NCI-H226 (cell line): ENCODE measurements at places on chromosomes 3 and 15.
A peak's percentile ranks its signal among the peaks of the same experiment; 100 is the strongest.

DNA sequence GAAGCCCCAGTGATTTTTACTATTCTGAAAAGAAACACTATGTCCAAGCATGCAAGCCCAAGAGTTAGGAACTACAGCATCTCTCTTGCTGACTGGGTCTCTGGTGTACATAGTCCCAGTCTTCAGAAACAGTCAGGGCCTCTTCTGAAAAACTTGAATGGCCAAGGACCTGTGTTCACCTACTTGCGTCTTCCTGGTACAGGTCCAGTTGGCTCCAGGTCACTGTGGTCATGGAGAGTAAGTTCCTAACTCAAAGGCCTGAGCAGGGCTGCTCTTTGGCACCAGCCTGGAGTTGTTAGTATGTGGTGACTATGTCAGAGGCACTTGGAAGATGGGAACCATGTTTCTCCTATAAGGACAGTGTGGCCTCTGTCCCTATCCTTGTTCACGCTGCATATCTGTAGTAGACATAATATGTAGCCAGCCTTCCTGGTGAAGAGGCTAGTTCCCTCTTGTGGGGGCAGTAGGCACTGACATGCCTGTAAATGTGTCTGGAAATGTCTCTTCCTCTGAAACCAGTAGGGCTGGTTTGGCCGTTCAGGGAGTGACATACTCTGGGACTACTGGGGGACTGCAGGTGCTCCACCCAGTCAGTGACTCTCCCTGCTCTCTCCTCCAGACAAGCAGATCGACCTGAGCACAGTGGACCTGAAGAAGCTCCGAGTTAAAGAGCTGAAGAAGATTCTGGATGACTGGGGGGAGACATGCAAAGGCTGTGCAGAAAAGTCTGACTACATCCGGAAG, 2.6 kb upstream of the RBM15B start:
- no peak for DNase-seq

GRCh38 chr15:78347586-78348543, 7.7 kb downstream of the CRABP1 start:
- DNase-seq, result no peak

- no peak for DNase-seq
Observed at GRCh38 chr15:99578809-99579208, 13.0 kb downstream of the MEF2A start.

GRCh38 chr3:47577583-47578118, 1.0 kb downstream of the CSPG5 start:
- no peak for DNase-seq

DNA sequence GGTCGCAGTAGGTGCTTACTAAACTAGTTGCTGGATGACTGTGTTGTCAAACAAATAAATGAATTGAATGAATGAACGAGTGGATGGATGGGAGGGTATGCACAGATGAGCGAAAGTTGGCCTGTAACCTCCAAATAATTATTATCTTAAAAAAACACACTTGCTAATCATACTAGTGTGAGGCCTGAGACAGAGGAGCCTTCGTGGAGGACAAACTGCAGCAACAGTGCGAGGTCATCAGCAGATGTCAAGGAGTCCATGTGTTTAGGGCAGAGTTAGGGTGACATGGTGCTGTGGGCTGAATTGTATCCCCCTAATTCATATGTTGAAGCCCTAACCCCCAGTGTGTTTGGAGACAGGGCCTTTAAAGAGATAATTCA, 24.4 kb downstream of the CORO2B start:
- no peak for DNase-seq

DNA sequence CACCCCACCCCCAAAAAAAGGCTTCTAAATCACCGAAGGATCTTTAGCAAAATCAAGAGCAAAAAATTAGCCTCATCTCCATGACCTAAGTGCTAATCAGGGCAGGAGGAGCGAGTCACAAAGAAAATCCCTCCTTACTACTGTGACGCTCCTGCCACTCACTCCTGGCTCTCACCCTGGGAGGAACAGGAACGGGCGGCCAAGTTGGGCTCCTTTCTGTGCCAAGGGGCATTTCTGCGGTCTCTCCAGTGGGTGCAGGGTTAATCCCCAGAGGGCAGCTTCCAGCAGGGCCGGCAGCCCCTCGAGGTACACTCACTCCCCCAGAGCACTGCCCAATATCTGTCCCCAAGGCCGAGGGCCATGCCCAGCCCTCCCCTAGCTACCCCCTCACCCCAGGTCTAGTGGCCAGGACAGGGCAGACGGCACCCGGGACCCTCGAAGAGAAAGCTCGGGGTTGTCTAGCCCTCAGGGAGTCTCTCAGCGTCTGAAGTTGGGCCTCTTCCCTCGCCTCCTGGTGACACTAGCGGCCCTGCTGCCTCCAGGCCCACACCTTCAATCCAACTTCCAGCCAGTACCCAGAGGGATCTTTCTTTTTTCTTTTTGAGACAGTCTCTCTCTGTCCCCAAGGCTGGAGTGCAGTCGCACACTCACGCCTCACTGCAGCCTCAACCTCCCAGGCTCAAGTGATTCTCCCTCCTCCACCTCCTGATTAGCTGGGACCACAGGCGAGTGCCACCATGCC, 706 bp downstream of the CAV3 start:
- no peak for DNase-seq

DNA sequence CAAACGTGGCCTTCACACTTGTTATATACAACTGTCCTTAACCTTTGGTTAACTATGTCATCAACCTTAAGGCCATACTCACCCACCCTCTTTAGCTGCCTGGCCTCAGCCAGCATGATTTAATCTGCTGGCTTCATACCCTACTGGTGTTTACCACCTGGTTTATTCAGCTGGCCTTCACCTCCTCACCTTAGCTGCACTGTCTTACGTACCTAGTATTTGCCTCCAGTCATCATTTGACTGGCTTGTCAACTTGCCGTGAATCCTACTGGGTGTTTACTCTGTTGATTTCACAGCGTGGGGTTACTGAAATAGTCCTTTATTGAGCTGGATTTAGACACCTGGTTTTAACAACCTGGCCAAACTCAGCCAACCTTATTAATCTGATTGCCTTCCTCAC, 102.8 kb downstream of the IL12A start:
- no peak for DNase-seq

- DNase-seq, result no peak
Observed at GRCh38 chr3:143294188-143294587, 174.6 kb downstream of the CHST2 start.

DNA sequence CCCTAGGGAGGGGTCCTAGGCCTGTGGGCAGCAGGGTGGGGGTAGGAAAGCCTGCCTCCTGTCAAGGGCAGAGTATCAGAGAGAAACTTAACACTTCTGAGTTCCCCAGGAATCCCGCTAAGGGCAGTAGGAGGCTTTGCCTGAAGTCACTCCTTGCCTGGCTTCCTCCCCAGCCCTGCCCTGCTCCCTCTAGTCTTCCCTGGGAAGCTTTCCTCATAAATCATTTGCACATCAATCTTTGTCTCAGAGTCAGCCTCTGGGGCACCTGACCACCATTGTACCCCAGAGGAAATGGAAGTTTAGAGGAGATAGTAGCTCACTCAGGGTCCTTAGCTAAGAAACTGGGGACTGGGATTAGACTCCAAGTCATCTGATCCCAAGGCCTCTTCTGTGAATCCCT, 129.4 kb upstream of the TLE3 start:
- DNase-seq, result no peak

DNA sequence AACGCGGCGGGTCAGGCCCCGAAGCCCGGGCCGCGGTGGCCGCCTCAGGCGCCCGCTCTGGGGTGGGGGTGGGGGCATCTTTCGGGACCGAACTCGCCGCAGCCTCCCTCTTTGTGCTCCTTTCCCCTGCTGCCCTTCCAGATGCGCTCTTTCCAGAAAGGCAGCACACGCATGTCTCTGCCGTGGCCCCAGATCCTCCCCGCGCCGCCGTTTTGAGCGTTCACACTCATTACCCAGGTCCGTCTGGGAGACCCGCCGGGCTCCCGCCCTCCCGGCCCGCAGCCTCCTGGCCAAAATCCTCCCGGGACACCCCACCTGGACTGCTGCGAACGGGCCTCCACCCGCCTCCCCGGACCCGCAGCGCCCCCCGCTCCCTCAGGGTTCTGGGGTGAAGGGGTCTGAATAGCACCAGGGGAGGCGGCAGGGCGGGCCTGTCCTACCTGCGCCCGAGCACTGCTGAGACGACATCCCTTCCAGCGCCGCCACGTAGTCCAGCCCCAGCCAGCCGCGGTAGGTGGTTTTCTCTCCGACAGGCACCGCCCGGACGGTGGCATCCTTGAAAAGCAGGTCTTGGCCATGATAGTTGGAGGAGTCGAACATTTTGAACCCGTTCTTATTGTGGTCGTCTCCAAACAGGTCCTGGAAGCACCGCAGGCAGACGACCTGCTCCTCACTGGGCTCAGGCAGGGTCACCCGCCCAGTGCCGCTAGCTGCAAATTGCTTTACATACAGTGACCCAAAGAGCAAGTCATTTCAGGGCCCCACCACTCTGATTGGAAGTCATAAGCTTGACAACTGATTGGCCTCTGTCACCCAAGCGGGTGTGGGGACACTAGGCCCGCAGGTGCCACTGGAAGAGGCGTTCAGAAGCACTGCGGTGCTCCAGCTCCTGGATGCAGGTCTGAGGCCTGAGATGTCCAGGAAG, 25.9 kb downstream of the MELTF start:
- DNase-seq, result no peak

GRCh38 chr15:38671675-38672254, 107.2 kb upstream of the RASGRP1 start:
- DNase-seq, result no peak

GRCh38 chr3:134311693-134312071, 61.0 kb upstream of the RYK start:
- peak; percentile 72 for DNase-seq

DNA sequence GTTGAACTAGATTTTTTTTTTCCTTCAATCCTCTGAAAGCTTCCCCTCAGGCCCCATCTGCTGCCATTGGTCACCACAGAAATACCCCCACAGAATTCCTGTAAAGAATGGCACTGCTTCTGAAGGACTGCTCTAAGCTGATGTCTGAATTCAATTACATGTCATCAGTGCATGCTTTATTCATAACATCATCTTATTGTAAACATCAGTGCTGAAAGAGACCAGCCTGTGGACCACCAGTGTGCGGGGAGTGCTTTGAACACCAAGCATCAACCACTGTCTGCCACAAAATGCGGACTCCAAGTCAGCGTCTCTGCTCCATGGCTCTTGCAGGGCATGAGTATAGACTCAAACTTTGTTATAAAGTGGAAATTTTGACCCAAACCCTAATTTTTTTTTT, 11.6 kb downstream of the PHLDB2 start:
- peak; percentile 38 for DNase-seq

GRCh38 chr15:70248116-70249025, 150.7 kb upstream of the TLE3 start:
- no peak for DNase-seq

DNA sequence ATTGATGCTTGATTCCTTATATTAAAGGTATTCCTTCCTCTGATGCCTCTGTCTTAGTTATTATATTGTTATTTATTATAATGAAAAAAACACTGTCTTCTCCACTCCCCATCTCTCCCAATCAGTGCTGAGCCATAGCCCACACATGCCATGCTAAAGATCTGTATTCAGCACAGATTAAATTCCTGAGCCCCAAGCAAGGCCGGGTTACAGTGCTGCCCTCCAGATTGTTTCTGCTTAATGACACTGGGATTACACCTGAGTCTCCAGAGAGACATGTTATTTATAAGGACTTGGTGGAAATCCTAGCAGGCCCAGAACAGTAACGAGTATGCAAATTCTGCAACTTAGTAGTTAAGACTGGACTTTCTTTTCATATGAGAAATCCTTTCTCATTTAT, 305.9 kb upstream of the UMPS start:
- no peak for DNase-seq

- DNase-seq, result no peak
Observed at GRCh38 chr3:16085884-16086608, 88.4 kb upstream of the GALNT15 start.

DNA sequence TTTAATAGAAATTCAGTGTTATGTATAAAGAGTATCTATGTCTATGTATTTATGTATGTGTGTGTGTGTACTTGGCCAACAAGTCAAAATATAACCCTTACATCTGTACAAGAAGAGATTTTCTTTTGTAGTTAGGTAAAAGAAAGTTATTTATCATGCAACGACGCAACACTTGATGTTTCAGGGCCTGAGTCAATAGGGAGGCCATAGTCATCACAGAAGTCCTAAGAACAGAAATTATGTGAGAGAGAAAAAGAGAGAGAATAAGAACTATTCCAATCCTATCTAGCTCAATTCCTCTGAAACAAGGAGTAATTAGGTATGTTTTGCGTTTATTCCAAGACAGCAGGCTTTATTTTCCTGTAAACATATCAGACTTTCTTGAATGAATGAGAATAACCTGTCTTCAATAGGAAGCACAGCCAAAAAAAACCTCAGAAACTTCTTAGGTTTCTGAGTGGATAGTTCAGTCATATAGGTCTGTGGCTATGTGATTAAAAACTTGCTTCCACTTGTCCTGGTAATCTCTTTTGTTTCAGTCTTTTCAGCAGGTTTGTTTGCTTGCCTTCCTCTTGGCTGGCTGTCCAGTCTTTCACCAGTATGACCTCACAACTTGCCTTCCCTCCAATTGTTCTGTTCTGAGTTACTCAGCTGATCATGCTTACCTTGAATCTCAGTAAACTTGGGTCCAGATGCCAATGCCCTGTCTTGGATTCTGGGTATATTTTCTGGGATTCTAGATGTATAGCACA, 382.4 kb upstream of the GBE1 start:
- no peak for DNase-seq

DNA sequence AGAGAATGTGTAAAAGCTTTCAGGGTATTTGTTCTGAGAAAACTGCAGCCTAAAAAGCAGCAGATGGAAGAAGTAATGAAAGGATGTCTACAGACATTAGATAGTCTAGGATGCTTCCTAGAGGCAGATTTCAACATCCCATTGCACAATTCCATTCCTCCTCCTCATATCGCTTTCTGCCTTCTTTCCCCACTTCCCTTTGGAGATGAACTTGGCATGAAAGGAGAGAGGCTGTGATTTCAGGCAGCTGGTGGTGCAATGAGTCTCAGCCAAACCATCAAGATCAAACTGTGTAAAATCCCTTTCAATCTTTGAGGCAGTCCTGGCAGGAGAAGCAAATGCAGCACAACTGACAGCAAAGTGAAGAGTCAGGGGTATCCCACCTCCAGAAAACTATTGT, 438.7 kb upstream of the KCNMB2 start:
- DNase-seq, result peak; percentile 89

DNA sequence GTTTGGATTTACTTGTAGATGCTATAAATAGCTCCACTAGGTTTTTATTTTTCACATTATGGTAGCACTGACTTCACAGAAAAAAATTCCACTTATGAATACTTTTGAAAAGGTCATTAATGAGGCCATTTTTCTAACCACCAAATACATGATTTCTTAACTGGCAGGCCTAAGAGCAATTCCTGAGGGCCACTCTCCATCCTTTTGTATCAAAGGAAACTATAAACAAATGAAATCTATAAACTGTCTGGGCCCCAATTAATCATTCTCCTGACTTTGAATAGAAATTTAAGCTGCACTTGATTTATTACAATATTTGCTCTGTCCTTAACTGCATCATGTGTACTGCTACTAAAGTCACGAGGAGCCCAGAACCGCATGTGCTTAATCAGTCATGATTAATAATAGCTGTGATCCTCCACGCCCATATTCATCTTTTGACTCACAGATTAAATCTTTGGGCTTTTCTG, 25.1 kb upstream of the MTMR10 start:
- DNase-seq, result no peak

GRCh38 chr3:36227980-36228379, 152.3 kb upstream of the STAC start:
- no peak for DNase-seq
